RPMI8226 (cell line): ENCODE measurements at places on chromosomes 2 and 18.
A peak's percentile ranks its signal among the peaks of the same experiment; 100 is the strongest.

DNA sequence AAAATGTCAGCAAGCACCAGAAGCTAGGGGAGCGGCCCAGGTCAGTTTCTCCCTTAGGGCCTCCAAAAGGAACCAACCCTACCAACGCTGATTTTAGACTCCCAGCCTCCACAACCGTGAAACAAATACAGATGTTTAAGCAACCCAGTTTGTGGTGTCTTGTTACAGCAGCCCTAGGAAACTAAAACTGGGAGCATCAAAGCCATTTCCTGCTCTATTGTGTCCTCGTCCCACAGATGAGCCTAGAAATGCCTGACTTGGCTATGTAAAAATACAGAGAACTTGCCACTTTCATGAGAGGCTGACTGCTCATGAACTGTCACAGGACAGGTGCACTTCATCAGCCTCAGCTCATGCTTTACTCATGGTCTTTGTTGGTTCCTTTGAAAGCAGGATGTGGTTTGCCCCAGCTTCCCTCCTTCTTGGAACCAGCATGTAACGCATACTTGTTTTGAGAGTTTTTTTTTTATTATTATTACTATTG is 97.6 kb upstream of the SLC39A10 start:
- peak; percentile 64 for DNase-seq

DNA sequence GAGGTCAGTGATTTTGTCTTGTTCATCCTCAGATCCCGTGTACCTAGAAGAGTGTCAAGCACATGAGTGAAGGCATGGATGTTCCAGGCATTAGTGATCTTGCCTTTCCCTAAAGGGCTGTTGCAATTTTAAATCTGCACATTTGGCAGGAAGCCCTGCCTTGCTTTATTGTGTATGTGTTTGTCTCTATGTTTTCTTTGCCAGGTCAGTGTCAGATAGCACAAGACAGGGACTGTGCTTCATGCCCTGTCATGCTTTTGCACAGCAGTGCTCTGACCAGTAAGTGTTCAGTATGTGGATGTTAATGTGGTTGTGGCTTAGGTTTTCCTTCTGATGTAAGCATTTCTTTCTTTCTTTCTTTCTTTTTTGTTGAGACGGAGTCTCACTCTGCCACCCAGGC is 131.5 kb downstream of the RGPD3 start:
- DNase-seq = no peak

DNA sequence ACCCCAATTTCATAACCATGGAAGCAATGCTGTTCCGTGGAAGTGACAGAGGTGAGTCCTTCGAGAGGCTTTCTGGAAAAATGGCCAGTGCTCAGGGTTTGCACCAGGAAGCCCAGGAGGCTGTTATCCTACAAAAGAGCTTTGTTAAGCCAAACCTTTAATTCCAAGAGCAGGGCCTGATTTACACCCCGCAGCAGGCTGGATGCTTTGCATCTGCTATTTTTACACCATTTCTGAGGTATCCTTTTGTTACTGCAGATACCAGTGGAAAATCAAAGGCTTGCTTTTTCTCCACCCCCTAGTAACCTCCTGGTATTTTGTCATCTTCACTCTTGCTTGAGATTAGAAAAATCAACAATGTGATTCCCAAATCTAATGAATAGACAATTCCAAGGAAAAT is 380.6 kb downstream of the SOX11 start:
- DNase-seq = no peak

DNA sequence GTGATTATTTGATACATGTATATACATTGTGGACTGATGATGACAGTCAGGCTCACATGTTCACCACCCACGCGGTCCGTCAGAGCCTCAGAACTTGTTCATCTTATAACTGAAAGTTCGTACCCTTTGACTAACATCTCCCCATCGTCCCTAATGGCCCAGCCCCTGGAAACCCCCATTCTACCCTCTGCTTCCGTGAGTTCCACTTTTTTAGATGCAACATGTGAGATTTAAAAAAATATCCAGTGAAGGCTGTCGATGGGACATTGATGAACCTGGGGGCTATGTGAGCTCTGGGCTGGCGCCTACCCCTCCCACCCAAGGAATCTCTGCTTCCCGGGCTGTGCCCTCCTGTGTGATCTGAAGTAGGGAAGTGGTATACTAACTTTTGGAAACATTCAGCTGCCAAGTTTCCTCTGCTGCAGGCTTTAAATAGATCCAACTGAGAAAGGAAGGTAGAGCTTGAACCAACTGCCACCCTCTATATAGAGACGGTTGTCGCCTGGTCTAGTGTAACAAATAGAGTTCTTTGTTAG is 163.8 kb downstream of the FAM210A start:
- no peak for DNase-seq

DNA sequence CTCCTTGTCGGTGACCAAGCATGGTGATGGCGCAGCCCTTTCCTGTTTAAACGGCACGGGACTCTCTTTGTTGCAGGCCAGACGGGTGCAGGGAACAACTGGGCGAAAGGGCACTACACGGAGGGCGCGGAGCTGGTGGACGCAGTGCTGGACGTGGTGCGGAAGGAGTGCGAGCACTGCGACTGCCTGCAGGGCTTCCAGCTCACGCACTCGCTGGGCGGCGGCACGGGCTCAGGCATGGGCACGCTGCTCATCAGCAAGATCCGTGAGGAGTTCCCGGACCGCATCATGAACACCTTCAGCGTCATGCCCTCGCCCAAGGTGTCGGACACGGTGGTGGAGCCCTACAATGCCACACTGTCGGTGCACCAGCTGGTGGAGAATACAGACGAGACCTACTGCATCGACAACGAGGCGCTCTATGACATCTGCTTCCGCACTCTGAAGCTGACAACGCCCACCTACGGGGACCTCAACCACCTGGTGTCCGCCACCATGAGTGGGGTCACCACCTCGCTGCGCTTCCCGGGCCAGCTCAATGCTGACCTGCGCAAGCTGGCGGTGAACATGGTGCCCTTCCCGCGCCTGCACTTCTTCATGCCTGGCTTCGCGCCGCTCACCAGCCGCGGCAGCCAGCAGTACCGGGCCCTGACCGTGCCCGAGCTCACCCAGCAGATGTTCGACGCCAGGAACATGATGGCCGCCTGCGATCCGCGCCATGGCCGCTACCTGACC is 17.1 kb downstream of the TUBB6 start:
- DNase-seq = no peak

GRCh38 chr18:48974304-48975119 is 23.7 kb upstream of the SMAD7 start:
- no peak for DNase-seq

DNA sequence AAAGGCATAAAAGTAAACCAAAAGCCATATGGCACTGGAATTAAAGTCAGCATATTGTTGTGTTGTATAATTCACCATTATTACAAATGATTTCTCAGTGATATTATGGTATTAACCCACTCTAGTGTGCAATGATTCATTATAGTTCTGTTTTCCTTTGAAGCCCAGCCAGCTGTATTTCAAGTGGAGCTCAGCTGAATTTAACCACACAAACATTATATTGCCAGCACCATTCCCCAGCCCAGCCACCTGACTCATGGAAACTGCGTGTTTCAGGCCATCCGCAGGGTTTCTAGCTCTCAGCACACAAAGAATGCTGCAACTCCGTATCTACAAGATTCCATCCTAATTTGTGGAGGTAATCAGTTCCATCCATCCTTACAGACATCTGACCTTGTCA is 166.8 kb upstream of the CHAC2 start:
- no peak for DNase-seq

DNA sequence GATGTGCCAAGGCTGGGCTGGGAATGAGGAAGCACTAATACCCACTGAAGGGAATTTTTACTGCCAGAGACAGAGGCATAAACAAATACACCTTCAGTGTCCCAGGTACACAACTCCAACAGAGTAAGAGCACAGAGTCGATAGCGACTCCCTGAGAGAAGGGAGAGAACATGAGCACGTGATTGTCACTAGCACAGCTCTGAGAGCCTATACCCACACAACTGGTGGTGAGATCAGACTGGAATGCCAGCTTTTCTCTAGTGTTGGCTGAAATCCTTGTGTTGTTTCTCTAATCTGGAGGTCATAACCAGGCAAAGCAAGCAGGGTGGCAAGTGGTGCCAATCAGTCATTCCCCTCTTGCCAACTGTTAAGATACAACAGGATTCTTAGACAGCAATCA is 377.2 kb downstream of the CNTNAP5 start:
- no peak for DNase-seq

GRCh38 chr2:25132299-25132635 is 36.1 kb downstream of the POMC start:
- no peak for DNase-seq

GRCh38 chr2:9341337-9341887 is 81.9 kb downstream of the ITGB1BP1 start:
- no peak for DNase-seq

- no peak for DNase-seq
Measured at GRCh38 chr2:54979321-54980044, 70.8 kb downstream of the RTN4 start.

GRCh38 chr2:197209246-197209645 is 101.3 kb downstream of the ANKRD44 start:
- DNase-seq = peak; percentile 35

DNA sequence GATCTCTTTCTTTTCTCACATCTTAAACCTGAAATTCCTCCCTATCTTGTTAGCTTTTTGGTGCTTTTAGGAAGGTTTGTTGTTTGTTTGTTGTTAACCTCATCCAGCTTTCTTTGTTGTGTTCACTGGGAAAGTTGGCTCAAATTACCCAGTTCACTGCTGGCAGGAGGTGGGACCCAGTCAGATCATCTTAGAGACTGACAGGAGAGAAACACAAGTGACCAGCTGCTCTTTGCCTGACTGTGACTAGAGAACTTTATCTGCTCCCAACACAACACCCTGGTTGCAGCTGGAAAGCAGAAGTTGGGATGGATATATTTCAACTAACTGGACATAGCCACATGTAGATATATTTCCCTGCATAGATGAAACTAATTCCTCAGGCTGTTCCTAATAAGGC is 10.0 kb downstream of the MAPK4 start:
- no peak for DNase-seq

DNA sequence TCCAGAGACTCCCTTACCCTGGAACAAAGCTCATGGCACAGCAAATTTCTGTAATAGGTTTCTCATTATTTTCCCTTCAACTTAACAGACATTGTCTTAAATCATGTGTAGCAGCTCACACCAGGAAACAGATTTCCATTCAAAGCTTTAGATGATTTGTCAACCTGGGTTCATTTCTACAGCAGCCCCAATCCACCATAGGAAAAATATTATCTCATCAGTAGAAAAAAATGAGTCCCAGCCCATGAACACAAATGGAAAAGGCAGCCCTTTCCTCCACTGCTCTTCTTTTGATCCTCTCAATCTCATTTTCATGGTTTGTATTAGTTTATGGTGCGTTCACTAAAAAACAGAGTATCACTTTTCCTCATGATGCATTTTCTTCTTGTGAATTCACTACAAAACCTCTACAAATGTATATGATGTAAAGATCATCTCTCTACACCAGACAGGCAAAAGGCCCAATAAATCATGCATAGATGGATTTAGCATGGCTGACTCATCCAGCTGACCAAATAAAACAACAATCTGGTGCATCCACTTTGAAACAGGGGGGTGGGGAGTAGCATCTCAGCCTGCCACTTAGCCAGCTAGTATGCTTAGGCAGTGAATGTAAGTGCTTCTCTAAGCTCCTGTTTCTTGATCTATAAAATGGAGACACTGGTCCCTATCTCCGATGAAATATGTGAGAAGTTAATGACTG is 78.6 kb downstream of the SATB2 start:
- DNase-seq = no peak

DNA sequence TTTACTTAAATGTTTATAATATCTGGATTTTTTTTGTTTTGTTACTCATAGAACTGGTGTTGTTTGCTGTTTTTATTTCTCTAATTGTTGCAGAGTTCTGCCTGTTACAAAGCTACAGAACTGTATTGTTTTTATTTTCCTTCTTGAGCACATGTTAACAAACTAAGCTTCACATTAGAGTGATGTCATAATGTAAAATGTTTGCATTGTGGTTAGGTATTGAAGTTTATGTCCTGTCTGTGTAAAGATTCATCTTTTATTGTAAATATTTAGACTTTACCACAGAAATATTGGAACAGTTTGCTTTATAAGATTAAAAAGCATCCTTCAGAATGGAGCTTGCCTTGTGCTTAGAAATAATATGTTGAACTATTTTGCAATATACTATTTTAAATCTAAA is 67.7 kb downstream of the CLIP4 start:
- no peak for DNase-seq

DNA sequence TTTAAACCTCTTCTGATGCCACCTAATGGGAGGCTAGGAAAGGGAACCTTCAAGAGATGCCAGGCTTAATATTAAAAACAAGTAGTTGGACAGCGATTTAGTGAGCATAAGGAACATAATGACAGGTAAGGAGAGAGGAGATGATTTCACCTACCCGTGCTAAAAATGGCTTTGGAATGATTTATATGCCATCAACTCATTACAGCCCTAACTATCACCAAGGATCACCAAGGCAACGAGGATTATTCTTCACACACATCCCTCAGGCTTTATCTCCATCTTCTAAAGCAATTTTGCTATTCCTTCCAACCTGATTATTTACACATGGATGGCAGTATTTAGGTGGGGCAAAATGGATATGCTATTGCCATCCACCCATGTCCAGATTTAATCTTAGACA is 237.8 kb downstream of the DCC start:
- no peak for DNase-seq

GRCh38 chr18:23883277-23883790 is 131.2 kb upstream of the TTC39C start:
- DNase-seq = no peak

GRCh38 chr2:195117011-195117410 is 540.0 kb upstream of the SLC39A10 start:
- DNase-seq = no peak

DNA sequence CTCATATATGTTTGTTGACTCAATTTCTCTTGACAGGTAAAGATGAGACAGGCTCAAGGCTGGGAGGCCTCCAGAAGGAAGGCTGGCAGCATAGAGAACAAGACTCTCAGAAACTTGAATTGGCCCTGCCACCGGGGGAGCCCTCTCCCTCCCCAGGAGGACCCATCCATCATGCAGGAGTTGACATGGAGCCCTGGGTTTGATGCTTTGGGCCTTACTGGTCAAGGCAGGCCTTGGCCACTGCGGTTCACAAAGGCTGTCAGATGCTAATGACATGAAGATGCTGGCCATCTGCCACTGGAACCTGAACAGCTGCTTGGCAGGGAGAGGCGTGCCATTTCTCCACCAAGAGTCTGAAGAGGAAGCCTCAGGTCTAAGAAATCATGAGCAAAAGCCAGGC is 193.6 kb downstream of the MTCL1 start:
- DNase-seq = no peak

- no peak for DNase-seq
Measured at GRCh38 chr2:878245-878930, 72.3 kb upstream of the SNTG2 start.

DNA sequence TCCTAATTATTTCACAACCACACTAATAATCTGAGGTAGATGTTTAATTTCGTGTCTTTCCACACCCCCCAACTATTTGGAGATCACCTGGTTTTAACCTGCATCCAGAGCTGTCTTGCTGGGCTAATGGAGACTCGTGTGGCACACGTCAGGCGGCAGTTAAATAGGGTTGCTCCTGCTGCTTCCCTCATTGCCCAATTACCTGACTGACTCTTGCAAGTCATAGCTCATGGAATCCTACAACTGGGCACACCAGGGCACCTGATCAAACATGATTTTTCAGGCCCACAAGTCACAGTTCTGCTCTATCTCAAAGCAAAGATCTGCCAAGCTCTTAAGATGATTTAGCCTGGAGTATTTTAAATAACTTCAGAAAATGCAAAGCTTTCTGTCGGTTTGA is 1430.4 kb upstream of the ACVR2A start:
- DNase-seq = no peak
